ELF-1 (cell line): ENCODE measurements at places on chromosomes 5 and 9.

- DNase-seq: no peak
Measured at GRCh38 chr9:107513464-107514100, 24.0 kb upstream of the KLF4 start.

GRCh38 chr5:61280761-61281427 lies 51.2 kb upstream of the ZSWIM6 start:
- DNase-seq: no peak

GRCh38 chr5:128669803-128670202 lies 131.8 kb upstream of the FBN2 start:
- DNase-seq: no peak

GRCh38 chr5:1209896-1210776 lies 8.7 kb downstream of the SLC6A19 start:
- no peak for DNase-seq

GRCh38 chr5:84438456-84438855 lies 53.8 kb upstream of the EDIL3 start:
- DNase-seq: no peak

DNA sequence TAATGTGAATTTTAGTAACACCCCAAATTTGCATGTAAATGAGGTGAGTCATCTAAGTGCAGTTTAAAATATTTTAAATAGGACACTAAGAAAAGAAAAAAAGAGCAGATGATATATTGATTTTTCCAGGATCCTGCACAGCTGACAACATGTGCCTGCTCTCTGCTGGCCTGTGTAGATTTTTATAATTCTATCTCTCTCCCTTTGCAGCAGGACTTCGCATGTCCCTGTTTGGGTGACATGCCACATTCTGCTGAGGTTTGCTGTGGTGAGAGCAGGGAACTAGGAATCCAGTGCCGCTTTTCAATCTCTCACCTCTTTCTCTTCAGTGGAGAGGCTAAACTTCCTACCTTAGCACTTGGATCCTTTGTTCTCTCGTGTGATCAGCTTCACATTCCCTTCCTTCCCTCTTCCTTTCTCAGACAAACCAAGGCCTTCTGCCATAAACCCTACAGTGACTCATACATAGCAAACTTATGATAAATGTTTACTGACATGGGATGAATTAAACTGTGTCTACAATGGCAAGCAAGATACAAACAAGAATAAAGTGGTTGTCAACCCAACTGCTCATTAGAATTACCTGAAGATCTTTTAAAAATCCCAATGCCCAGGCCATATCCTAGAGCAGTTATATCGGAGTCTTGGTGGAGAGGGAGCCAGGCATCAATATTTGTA lies 198.8 kb upstream of the EFNA5 start:
- no peak for DNase-seq

- no peak for DNase-seq
Measured at GRCh38 chr9:81193362-81194339, 495.7 kb downstream of the TLE1 start.
